ENCODE measurements at places on chromosomes 11 and 22.

GRCh38 chr11:46832511-46833214, 13.4 kb downstream of the CKAP5 start:
- no peak for DNase-seq

DNA sequence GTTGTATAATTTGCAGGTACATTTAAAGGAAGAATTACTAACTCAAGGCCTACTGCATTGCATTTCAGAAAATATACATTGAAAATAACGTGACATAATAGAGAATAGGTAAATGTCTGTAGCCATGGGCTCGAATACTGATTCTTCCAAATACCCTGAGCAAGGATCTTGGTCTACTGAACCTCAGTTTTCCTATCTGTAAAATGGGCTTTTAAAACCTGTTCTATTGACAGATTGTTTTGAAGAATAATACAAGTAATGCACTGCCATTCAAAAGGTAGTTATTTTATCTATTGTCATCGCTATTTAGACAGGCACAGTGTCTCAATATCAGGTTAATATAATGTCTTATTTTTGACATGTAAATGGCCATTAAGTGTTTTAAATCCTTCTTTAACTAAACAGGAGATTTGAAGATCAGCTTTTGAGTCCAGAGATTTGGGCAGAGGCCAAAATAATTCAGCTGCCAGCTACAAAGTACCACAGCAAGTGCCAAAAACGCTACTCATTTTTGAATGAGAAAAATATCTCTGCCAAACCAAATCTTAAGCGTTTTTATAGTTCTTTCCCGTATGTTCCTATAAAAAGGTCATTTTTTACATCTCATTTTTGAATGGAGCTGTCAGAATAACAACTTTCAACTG, 56.7 kb downstream of the CTSC start:
- DNase-seq = no peak

DNA sequence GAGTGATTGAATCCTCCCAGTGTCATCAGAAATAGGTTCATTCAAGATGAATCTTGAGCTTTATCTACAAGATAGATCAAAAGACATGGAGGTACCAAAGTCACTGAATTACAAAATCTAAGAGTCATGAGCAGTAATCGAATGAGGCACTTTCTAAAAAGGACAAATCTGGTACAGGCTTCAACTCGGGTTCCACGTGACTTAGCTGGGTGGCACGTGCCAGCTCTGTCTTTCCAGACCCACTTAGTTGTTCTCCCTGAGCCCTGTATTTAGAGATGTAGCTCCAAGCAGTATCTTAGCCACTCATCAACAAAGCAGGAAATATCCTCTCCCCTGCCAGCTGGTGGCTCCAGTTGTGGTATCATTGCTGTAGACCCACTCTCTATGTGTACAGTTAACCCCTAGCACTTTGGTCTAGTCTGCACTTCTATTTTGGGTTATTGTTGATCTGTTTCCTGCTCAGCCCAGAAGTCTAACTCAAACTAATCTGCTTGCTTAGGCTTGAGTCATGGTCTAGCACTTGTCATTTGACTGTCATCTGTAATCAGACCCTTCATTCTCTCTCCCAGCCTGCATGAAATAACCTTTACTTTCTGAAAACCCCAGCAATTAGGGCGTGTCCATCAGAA, 528.7 kb downstream of the ETS1 start:
- no peak for DNase-seq

- no peak for DNase-seq
Measured at GRCh38 chr11:117438371-117439000, 110.8 kb downstream of the CEP164 start.

DNA sequence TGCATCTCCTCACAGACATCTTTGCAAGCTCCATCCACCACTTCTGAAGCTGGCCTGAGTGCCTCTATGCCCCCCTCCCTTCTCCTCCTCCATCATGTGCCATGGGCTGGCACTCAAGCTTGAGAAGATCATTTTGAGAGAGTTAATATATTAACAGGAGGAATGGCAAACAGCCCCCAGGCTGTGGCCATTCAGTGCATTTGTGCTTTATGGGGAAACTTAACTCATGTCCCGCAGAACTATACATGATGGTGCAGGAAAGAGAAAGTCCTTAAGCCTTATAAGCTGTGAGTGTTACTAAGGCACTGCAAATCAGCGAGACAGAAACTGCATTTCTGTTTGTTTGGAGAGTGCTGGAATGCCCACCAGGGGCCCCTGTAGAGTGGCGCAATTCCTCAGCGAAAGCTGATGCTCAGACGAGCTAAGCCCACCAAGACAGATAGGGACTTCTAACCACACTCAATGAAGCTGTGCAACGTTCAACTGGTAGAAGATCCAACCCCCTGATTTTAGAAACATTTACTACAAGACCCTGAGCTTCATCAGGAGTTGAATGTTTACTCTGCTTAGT, 26.8 kb upstream of the PHLDA2 start:
- DNase-seq = peak; percentile 54

DNA sequence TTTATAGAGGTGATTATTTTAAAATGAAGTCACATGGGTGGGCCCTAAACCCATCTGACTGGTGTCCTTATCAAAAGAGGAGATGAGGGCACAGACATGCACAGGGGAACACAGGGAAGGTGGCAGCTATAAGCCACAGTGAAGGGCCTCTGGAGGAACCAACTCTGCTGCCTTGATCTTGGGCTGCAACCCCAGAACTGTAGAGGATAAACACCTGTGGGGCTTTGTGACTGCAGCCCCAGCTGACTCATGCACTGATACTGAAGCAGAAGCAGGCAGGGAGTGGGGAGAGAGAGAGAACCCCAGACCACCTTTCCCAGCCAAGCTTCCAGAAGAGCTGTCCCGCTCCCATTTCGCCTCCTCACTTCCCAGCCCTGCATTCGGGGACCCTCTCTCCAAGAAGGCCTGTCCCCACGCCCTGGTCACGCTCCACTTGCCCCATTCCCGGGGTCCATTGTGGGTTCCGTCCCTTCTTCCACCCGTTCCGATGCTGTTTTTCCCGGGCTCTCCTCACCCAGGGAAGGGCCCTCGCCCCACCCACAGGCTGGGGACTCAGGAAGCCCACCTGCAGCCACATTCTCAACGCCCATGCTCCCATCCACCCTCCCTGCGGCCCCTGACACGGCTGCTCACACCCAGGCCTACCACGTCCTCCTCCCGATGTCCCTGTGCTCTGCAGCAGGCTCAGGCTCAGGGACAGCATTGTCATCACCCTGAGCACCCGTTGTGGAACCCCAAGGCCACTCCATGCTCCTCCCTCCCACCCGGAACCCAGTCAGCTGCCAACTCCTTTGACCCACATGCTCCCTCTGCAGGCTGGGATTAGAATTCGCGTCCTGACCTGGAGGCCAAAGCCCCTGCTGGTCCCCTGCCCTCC, 90.8 kb upstream of the SHANK2 start:
- DNase-seq = peak; percentile 80

DNA sequence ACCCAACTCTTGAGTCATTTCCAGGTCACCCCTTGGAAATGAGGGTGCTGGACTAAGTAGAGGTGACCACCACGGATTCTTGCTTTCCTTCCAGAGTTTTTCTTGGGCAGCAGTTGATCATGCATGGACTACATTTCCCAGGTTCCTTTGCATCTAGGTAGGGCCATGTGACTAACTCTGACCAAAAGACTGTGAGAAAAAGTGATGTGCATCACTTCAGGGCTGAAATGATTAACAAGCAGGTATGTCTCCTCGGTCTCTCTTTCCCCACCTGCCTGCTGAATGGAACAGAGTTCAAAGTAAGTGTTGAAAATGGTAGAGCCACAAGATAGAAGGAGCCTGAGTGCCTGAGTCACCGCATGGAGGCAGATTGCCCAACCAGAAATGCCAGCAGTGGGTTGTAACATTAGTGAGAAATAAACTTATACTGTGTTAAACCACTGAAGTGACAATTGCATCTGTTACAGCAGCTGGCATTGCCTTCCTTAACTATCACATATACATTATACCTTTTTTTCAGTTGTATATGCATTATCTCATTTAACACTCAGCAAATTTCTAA, 113.5 kb downstream of the MN1 start:
- DNase-seq = peak; percentile 66

DNA sequence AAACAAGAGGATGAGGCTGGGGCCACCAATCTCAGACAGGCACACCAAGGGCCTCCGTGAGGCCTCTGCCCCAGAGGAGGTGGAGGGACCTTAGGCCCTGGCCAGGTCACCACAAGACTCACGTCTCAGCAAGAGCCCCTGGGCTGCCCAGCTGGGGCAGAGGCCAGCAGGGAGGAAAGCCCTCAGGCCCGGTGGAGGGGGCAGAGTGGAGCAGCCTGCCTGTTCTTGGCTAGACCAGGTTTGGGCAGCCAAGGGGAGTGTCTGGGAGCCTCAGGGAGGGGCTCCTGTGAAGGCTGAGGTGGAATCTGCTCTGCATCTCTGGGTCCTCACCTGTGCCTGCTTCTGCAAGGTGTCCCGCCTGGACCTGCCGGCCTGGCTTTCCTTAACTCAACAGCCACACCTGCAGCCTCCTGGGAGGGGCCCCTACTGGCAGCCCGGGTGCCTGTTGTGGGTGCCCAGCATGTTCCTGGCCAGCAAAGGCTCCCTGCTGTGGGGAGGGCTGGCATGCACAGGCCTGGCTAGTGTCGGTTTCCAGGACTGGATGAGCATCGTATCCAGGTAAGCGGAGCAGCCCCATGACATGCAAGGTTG, 11.9 kb downstream of the TTLL12 start:
- DNase-seq = no peak

DNA sequence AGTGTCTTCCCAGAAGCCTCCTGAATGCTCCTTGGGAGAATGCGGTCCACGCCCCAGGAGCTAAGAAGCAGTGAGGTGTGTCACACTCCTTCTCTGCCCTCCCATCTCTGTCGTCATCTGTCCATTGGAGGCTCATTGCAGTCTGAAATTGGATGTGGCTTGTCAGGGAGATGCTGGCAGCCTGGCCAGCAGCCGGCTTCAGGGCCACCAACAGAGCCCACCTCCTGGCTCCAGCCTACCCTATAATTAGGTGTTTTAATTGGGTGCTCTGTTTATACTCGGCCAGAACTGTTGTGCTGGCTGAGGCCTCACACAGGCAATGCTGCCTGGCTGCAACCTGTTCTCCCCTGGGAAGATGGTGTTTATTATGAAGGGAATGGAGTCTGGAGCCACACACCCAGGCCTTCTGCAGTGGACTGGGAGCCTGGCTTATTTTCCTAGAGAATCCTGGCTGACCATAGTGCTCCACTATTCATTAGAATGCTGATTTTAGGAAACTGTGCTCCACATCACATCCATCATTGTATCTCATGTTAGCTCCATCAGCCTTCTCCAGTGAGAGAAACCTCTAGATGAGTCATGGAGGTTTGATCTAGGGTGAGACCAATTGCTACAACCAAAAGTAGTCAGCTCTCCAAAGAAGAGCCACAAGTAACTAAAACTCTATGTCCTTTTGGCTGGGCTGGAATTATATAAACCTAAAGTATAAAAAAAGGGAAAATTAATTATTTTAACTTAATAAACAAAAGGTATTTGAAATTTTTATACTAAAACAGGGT, 86.8 kb upstream of the CRTAM start:
- DNase-seq = no peak

GRCh38 chr11:706439-706956, 467 bp downstream of the EPS8L2 start:
- peak; percentile 44 for DNase-seq

- peak; percentile 79 for DNase-seq
Measured at GRCh38 chr11:76734456-76735420, 48.4 kb upstream of the TSKU start.

GRCh38 chr11:27722953-27723344, 22.7 kb upstream of the BDNF start:
- peak; percentile 51 for DNase-seq

- peak; percentile 87 for DNase-seq
Measured at GRCh38 chr11:74701351-74701750, 29.9 kb downstream of the CHRDL2 start.

- peak; percentile 5 for DNase-seq
Measured at GRCh38 chr11:76553554-76554476, 109.0 kb downstream of the EMSY start.

GRCh38 chr11:67605231-67606011, 1.3 kb upstream of the NDUFV1 start:
- no peak for DNase-seq

DNA sequence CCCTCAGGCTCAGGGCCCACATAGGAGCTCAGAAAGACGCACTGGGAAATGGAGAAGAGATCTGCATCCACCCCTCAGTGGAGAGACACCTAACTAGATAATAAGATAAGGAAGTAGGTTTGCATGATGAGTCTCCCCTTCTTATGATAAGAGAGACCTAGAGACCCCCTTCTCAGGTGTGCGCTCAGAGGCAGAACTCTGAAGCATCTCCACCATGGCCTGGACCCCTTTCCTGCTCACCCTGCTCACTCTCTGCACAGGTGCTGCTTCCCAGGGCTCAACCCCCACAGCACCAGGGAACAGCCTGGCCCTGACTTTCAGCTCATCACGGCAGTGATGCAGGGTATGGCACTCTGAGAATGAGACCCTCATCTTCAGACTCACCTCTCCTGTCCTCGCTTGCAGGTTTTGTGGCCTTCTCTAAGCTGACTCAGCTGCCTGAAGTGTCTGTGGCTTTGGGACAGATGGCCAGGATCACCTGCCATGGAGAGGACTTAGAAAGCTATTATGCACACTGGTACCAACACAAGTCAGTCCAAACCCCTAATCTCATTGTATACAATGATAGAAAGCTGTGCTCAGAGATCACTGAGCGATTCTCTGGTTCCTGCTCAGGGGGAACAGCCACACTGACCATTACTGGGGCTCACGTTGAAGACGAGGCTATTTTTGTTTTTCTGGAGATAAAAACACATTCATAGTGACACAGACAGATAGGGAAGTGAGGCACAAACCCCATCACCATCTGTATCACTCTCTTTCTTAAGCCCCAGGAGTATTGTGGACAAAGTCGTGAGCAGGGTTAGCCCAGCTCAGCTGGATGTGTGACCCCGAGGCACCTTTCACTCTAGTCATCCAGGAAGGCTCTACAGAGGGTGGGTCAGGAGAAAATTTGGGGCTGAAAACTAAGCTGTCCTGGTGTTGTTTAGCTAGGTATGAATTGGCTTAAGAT, 29.7 kb upstream of the IGLL5 start:
- DNase-seq = no peak

- DNase-seq = no peak
Measured at GRCh38 chr22:35746248-35746647, 28.6 kb downstream of the APOL5 start.

- peak; percentile 57 for DNase-seq
Measured at GRCh38 chr11:9568161-9568853, 5.2 kb upstream of the WEE1 start.

- no peak for DNase-seq
Measured at GRCh38 chr11:108891143-108891542, 226.3 kb downstream of the DDX10 start.

- DNase-seq = no peak
Measured at GRCh38 chr11:16347928-16348685, 8.2 kb downstream of the SOX6 start.

- DNase-seq = no peak
Measured at GRCh38 chr22:27046086-27046485, 388.7 kb downstream of the MIAT start.

Data from mesendoderm (in vitro differentiated cells).